ENCODE measurements at places on chromosomes 12 and 14.

DNA sequence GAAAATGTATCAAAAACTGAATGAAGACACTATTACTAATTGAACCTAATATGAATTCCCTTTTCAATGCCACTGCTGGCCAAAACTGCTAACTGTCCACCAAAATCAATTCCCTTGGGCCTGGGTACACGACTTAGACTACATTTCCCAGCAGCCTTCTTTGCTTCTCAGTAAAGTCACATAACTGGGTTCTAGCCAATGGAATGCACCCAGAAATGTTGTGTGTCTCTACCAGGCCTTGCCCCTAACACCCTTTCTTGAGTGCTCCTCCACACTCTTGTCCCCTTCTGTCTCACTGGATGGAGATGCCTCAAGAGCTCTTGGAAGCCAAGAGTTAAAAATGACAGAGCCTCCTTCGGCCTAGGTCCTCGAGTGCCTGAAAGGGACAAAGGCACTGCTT is 156.8 kb downstream of the PPM1H start:
- DNase-seq, result no peak

- DNase-seq, result no peak
These were observed 427.8 kb downstream of the BTG1 start for GRCh38 chr12:91717804-91718203.

DNA sequence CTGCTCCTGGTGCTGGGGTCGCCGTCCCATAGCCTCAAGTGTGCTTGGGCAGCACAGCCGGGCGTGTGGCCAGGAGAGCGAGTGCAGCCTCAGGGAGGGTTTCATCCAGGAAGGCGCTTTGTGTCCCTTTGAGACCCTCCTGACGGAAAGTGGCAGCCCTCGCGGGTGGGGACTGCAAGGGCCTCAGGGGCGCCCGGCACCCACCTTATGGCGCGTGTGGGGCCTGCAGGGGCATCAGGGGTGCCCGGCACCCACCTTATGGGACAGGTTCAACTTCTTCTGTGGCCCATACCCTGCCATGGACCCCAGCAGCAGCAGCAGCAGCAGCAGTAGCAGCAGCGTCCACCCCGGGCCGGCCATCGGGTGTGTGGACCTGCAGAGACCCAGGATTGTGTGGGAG is 4.5 kb downstream of the LRCOL1 start:
- DNase-seq, result no peak

- no peak for DNase-seq
These were observed 1.1 kb downstream of the NELL2 start for GRCh38 chr12:44874981-44875416.

GRCh38 chr12:53201177-53201541 is 5.9 kb downstream of the ITGB7 start:
- no peak for DNase-seq

- no peak for DNase-seq
These were observed 56.3 kb downstream of the SLC6A15 start for GRCh38 chr12:84856156-84856900.

- no peak for DNase-seq
These were observed 100.5 kb upstream of the RFLNA start for GRCh38 chr12:124194264-124194892.

GRCh38 chr12:33795536-33795935 is 226.8 kb upstream of the ALG10 start:
- DNase-seq, result no peak

DNA sequence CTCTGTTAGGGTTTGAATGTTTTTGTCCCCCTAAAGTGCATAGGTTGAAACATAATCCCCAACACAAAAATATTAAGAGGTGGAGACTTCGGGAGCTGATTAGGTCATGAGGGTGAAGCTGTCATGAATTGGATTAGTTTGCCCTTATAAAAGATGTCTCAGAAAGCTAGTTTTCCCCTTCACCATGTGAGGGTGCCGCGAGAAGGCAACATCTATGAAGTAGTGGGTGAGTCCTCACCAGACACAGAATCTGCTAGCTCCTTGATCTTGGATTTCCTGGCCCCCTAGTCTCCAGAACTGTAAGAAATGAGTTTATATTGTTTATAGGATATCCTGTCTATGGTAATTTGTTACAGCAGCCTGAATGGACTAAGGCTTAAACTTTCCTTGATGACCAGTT is 301.5 kb upstream of the ATP2B1 start:
- no peak for DNase-seq

DNA sequence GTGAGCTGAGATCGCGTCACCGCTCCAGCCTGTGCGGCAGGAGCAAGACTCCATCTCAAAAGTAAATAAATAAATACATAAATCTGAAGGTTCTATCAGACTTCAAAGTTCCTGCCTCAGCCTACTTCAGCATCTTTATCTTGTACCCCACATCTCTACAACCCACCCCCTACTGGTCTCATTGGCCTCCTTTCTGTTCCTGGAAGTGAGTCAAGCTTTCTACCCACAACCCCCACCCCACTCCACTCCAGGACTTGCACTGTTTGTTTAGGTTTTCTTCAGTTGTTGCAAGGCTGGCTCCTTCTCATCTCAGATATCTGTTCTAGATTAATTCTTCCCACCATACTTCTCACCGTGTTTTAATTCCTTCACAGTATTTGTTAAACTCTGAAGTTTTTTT is 714 bp upstream of the PSMC6 start:
- DNase-seq, result no peak

DNA sequence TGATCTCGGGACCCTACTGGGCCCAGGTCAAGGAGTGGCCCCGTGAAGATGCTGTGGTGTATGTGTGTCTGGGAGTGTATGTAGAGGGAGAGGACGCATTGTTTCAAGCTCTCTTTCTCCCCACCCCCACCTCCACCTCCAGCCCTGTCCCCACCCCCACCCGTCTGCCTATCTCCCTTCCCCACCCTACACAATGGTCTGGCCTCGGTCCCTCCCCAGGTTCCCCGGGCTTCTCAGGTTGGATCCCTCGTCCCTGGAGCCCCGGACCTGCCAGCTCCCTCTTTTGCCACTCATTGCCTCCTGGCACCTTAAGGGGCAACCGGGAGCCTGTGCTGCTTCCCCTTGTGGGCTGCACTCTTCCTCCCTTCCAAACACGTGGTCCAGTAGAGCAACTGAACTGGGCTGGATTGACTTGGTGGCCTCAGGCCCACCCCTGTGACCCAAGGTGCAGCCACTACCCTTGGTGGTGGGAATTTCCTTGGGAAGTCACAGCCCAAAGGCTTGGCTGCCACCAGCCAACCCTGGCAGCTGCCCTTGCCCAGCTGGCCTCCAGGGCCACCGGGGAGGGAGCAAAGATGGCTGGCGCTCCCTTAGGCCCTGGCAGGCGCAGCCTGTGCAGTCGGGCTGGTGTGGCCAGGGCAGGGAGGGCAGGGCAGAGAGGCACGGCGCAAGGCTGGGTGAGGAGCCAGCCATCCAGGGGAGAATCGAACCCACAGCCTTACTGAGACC is 628 bp downstream of the VRTN start:
- no peak for DNase-seq

DNA sequence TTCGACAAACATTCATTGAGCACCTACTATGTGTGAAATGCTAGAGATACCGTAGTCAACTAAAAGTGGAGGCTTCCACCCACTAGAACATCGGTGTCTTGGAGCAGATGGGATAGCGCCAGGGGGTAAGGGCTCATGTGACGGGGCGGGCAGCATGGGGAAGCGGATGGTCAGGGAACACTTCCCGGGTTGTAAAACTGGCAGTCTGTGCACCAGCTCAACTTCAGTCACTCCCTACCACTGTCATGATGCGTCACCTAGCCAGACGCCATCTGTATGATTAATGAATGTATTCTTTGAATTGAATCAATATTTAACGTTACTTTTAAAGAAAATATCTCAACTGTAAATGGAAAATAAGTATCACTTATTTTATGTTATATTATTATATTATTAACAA is 93.5 kb downstream of the PIWIL1 start:
- DNase-seq, result no peak

DNA sequence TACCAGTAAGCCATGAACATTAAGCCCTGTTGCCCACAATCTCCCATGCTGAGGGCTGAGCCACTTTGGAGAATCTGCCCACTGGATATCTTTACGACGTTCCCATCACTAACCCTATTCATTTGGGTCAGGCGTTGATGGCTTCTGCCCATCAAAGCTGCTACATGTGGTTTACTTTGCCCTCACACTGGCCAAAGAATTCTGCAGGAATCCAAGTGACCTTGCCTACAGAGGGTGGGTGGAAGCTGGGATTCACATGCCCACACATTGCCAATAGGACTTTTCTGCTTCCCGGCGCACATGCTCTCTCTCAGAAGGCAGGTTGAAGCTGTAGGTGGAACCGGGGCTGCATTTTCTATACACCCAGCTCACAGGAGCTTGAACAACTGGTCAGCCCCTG is 28.3 kb downstream of the OAS2 start:
- no peak for DNase-seq

- DNase-seq, result no peak
These were observed 1.6 kb downstream of the ZFYVE26 start for GRCh38 chr14:67814821-67815220.

DNA sequence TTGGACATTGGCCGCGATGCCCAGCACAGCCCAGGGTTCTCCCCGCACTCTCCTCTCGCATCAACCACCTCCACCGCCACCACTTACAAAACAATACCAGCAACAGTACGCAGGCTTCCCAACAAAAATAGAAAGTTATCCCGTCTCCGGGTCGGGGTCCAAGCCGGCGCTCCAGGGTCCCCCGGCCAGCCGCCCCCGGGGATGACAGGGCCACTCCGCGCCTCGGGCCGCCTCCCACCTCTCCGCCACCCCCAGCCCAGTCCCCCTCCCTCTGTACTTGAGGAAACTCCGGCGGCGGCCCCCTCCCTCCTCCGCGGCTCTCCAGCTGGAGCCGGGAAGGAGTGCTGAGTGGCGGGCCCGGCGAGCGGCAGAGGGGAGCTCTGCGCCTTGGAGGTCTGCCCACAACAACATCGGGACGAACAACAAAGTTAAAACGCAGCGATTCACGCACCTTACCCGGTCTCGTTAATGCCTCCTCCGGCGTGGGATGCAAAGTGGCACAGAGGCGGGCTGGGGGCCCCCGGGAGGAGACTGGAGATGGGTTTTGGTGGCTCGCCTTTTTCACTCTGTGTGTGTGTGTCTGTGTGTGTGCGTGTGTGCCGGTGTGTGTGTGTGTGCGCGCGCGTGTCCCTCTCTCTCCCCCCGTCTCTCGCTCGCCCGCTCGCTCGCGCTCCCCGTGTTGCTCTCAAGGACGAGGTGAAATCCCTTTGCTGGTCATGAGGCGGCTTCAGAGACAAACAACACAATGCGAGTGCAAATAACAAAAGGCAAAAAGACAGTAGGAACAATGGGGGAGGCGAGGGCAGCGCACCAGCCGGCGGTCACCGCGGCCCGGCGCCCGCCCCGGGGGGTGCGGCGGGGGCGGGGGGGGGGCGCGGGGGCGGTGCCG is 386.8 kb downstream of the BCAT1 start:
- DNase-seq, result no peak

Data from CMK (cell line).